ENCODE measurements at places on chromosomes 2 and 18. TPM values are rescaled to one million over a fixed set of nuclear protein-coding genes. Genes with fewer than 3 reads are reported as not detected.

DNA sequence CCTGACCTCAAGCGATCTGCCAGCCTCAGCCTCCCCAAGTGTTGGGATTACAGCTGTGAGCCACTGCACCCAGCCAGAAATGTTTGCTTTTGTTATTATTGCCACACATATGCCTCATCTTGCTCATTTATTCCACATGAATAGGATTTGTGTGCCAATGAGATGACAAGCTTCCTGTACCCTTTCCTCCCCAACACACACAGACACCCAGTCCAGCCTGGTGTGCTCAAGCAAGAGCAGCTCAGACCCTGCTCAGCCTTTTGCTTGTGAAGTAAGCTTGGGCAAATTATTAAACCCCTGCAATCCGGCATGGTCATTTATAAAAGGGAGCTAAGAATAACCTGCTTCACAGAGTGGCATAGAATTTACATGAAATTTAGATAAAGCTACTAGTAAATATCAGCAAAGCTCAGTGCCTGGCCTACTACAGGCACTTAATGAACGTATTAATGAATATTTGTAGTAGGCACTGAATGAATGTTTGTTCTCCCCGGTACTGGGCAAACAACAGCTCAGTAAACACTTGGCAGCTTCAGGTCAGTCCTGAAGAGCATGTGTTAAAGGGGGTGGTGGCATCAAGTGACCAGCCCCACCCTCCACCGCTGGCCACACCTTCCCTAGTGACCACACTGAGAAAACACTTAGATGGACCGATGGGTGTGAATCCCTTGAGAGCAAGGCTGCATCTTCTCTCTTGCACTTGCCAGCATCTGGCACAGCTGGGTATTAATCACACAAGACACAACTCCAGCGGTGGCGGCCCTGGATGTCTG is 280.2 kb downstream of the SRBD1 start:
- DNase-seq: no peak

The TUBA4B gene
- not detected for total RNA-seq

DNA sequence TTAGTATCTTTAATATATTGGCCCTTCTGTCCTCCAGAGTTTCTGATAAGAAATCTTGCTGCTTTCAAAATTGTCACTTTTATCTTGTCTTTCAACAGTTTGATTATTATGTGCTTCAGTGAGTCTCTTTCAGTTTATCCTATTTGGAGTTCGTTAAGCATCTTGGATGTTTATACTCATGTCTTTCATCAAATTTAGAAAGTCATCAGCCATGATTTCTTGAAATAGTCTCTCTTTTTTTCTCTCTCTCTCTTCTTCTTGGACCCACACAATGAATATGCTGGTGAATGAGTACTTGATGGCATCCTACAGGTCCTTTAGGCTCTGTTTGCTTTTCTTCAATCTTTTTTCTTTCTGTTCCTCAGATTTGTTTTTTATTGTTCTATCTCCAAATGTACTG is 26.9 kb upstream of the KIF5C start:
- DNase-seq: no peak

The SUCLG1 gene
- 71.9 TPM for total RNA-seq

DNA sequence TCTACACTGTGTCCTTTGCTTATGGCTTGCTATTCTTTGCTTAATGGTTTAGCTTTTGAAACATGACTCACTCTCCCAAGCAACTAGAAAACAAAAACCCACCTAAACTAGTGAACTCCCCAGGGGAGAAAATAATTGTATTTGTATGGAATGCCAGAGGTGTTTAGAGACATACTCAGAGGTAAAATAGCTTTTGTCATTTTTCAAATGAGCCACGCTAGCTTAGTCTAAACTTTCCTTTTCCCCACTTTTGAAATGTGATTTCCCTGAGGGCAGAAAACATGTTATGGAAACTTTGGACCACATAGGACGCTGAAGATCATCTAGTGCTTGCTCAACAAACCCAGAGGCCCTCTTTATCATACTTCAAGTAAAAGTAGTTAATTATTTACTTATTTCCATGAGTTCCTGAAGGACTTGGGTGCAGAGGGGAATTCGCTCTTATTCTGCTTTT is 16.5 kb upstream of the CYTIP start:
- DNase-seq: peak; percentile 58

The ZNF396 gene
- total RNA-seq: 0.19 TPM

The TSPYL6 gene
- total RNA-seq: not detected

GRCh38 chr2:105431367-105432043 is 32.7 kb upstream of the FHL2 start:
- DNase-seq: no peak

DNA sequence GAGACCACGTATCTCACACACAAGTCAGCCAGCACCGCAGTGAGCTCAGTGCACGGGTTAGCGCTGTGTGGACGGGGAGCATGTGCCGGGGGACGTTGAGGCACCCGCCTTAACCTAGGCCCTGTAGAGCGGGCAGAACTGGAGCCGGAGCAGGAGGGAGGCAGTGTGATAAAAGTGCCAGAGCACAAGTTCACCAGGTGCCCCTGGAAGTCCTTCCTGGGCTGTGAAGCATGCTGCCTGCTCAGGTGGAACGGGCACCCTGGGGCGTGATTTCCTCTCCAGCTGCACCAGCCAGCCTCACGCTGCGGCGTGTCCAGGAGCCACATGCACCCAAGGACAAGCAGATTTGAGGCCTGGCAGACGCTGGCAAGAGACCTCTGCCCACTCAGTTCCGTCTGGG is 50.3 kb downstream of the ITGB1BP1 start:
- no peak for DNase-seq

DNA sequence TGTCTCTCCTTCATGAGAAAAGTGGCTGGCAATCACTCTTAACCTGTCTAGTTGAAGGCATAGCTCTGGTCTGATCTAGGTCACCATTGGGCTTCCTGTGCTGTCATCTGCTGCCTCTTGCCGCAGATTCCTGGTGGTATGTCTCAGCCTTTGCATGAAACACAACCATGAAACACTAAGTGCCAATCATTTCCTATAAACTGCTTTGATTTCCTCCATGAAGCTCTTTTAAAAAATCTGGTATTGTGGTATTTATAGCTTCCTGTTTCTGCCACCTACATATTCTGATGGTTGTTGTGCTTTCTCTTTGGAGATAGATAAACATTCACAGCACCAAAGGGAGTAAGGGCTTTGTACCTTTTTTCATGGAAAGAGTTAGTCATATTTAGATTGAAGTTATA is 120.0 kb upstream of the EPC2 start:
- DNase-seq: peak; percentile 89

GRCh38 chr2:131030478-131030971 is 62.7 kb downstream of the FAM168B start:
- DNase-seq: no peak

The RESP18 gene
- total RNA-seq: not detected

DNA sequence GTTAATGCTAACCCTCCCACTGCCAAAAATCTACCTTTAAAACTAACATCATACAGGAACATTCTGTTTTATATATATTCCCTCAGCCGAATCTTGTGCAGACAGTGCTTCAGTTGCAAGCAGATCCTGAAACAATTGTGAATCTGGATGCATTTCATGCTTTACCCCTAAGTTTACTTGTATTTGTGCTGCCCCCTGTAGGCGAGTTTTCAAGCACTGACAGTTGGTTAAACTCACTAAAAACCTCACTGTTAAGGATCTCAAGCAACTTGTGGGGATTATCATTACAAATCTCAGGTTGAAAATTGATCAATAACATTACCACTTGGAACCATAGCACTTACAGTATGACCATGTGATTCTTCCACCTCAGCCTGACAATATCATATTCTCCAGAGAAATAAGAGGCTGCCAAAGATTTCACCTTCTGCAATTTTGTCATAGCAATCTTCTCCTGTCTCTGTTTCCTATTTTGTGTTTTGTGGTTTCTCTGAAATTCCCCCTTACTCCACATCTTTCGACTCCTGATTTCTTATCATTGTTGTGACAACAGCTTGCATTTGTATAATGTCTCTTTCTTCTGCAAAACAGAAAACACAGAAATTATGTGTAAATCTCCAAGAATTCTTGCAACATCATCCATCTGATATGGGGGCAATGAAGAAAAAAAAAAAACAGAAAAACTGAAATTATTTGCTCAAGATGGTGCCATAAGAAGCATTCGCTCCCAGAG is 354.6 kb upstream of the SETBP1 start:
- DNase-seq: peak; percentile 61

- peak; percentile 62 for DNase-seq
Observed at GRCh38 chr2:24403168-24403831, 43.0 kb upstream of the ITSN2 start.

- DNase-seq: peak; percentile 40
Observed at GRCh38 chr2:7915302-7916091, 766.4 kb upstream of the ID2 start.

The ITGB6 gene
- not detected for total RNA-seq

The RAB27B gene
- 0.45 TPM for total RNA-seq

DNA sequence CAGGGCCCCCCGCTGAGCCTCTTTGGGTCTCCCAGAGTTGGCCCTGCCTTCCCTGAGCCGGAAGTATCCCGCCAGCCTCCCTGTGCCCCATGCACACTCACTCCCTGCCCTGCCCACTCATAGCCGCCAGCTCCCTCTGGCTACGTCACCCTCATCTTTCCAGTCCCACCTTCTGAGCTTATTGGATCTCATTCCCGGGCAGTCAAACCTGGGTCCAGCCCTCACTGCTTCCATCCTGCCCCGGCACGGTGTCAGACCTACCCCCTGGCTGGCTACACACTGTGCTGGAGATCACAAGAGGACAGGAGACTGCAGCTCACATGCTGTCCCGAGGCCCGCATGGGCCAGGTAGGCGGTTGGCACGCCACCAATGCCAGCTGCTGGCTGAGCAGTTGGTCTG is 147.2 kb downstream of the ASB1 start:
- no peak for DNase-seq

The GCG gene
- total RNA-seq: not detected

The TMEM182 gene
- total RNA-seq: 4.0 TPM

- peak; percentile 95 for DNase-seq
Observed at GRCh38 chr2:10832203-10832936, 19.8 kb upstream of the PDIA6 start.

The ASB18 gene
- not detected for total RNA-seq

- no peak for DNase-seq
Observed at GRCh38 chr2:241149675-241149924, 328 bp upstream of the PASK start.

- no peak for DNase-seq
Observed at GRCh38 chr2:60544954-60545560, 8.4 kb downstream of the BCL11A start.

The CROCC2 gene
- total RNA-seq: not detected

The SLC8A1 gene
- 3.4 TPM for total RNA-seq

DNA sequence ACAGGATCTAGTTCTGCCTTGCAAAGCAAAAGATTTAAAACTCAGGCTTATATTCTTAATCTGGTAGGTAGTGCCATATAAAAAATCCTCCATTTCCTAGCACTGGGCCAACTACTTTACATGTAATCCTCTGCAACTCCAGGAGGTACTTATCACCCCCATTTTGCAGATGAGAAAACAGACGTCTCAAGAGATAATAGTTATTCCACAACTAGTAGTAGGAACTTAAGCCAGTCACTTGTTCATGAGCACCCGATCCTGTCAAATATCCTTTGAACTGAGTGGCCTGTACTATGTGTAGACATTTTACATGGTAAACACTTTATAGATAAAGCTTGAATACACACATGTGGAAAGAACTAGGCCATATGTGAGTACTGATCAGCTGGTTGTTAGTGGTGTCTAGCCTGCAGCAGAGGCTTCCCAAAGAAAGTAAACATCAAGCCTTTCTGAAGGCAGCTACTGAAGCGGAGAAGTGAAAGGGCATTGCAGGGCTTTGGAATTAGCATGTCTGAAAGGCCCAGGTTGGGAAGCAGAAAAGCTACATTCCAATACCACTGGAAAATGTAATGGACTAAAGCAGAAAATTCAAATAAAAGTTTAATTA is 48.0 kb downstream of the NAB1 start:
- no peak for DNase-seq
